Activated CD4-positive, alpha-beta T cell treated with anti-CD3 and anti-CD28 coated beads for 1 hour (primary cell): ENCODE measurements at places on chromosomes 3 and 15.

DNA sequence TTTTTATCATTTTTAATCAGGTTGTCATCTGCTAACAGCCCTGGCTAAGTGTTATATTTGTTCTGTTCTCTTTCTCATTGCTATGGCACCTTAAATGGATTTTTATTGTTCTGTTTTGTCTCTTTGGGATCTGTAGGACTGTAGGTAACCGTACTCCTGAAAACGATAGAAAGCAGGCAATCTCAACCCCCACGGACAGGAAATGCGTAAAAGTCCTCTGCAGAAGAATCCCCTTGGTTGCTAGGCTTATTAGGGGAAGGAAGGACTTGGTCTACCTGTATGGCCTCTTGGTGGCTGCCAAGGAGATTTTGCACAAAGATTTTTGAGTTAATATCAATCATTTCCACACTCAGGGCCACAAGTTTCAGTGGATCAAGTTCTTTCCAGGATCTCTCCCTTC, 571.9 kb upstream of the ZNF385D start:
- no peak for DNase-seq

- no peak for DNase-seq
Observed at GRCh38 chr3:125150525-125151441, 61.8 kb downstream of the SLC12A8 start.

DNA sequence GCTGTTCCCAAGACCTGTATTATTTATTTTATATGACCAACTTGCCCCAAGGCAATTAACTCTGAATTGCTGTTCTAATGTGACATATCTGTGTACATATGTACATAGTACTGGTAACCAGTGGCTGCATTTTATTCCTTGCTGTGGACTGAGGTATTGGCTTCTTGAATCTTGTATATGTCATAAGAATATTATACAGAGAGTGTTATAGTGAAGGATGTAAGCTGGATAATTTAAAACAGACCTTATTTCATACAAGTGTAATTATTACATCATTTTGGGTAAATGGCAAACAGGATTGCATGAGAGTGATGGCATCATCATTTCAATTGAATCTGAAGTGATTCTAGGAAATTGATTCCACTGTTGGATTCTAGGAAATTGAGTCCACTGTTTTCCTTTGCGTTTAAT, 32.9 kb downstream of the B3GALNT1 start:
- DNase-seq: no peak

GRCh38 chr3:23654571-23654970, 151.2 kb upstream of the UBE2E1 start:
- no peak for DNase-seq

GRCh38 chr15:86691091-86691663, 611.5 kb downstream of the AGBL1 start:
- DNase-seq: no peak

DNA sequence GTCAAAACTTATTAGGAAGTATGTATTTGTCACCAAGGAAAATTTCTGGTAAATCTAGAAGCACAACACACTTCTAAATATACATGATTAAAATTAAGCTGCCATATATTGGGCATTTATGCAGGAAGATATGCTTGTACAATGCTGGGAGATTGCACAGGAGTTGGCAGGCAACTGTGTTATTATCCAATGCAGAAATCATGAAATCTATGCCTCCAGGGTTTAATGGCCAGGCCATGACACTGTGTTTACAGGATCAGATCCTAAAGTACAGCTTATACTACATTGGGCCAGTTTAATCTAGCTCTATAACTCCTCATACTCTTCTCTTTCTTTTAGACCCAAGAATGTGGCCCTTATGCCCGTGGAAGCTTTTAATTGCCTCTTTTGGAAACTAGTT, 391.4 kb upstream of the DPH6 start:
- no peak for DNase-seq

- no peak for DNase-seq
Observed at GRCh38 chr3:99562138-99562537, 76.3 kb upstream of the COL8A1 start.

- no peak for DNase-seq
Observed at GRCh38 chr3:197508051-197508451, 47.7 kb downstream of the BDH1 start.

DNA sequence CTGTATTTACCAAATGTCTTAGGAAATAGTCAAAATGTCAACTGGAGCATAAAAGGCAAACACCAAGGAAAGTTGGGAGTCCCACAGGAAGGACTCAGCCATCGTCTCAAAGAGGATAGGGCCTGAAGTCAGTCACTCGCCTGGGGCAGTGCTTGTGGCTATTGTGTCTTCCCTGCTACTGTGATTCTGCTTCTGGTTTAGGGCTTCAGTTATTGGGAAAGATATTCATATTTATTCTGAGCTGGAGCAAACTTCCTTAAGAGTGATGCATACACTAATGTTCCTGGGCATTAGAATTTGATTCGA, 118.1 kb downstream of the EDEM1 start:
- DNase-seq: no peak

DNA sequence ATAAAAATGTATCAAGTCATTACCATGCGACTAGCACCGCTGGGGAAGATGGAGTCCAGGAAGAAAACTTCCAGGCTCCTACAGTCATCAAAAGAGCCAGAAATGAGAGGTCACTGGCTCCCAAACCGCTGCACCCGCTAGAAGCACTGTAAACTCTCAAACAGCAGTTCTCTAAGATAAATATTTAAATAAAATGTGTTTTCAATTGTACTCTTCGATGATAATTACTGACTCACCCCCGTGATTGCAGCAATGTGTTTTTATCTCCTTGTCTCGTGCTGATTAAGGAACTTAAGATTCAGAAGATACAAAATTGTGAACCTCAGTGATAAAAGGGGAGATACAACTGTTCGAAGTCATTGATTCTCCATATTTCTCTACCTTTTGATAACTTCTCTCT, 45.8 kb upstream of the FOXP1 start:
- no peak for DNase-seq

GRCh38 chr3:47193871-47194859, 30.3 kb upstream of the SETD2 start:
- DNase-seq: no peak
